ENCODE measurements at places on chromosomes 4 and X. TPM values are rescaled to one million over a fixed set of nuclear protein-coding genes. Genes with fewer than 3 reads are reported as not detected.

POLN gene
- total RNA-seq = 6.9 TPM

HPGD gene
- total RNA-seq = 26.7 TPM

XPNPEP2 gene
- total RNA-seq = 0.96 TPM

EFHC2 gene
- 8.9 TPM for total RNA-seq

DNA sequence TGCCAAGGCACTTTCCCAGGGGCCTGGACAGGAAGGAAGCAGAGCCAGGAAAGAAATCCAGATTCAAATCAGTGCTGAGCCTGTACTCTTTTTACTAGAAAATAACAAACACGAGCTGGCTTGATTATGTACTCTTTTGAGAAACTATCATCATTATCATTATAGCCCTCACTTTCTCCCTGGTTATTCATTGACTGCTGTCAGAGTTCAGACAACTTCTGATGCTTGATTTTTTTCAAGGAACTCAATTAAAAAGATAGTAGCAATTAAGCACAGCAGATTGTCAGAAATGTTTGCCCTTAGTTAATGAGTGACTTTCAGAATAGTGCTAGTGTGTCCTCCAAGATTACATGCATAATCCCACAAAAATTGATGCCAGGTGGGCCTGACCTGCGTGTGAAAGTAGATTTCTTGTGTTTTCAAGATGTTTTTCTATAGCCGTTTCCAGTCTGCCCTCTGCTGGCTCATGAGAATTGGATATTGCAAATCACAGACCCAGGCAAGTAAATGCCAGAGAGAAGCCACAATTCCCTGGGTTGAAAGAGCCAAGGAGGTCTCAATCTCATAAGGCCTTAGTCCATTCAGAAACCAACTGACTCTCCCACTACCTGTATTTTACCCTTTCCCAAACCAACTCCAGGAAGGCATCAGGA, 14.3 kb upstream of the PNPLA4 start:
- peak; percentile 10 for DNase-seq

DNA sequence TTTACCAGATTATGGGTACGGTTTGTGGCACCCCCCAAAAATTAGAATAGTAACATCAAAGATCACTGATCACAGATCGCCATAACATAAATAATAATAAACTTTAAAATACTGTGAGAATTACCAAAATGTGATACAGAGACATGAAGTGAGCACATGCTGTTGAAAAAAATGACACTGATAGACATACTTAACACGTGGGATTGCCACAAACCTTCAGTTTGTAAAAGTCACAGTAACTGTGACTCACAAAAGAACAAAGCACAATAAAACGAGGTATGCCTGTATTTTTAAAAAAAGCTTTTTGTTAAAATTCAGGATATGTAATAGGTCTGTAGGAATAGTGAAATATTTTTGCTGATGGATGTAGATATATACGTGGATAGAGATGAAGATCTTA, 93.4 kb downstream of the TET2 start:
- no peak for DNase-seq

- peak; percentile 80 for DNase-seq
Observed at GRCh38 chr4:139416073-139416673, 37.7 kb upstream of the RAB33B start.

- no peak for DNase-seq
Observed at GRCh38 chrX:45596188-45596808, 395.6 kb upstream of the DIPK2B start.

DNA sequence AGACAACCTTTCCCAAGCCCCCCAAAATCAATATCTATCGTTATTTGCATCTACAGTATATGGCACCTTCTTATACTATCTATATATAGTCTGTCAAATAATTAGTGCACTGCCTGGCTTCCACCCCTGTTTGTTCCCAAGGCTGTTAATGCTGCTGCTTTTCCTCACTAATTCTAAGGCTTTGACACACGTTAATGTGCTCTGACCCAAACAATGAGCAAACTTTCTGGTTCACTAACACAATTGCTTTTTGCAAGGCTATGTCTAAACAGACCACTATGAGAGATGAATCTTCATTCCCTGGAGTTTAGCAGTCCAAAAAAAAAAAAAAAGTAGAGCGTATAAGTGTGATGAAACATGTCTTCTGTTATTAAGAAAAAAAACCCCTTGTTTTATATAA, 360.9 kb upstream of the AGA start:
- no peak for DNase-seq

DNA sequence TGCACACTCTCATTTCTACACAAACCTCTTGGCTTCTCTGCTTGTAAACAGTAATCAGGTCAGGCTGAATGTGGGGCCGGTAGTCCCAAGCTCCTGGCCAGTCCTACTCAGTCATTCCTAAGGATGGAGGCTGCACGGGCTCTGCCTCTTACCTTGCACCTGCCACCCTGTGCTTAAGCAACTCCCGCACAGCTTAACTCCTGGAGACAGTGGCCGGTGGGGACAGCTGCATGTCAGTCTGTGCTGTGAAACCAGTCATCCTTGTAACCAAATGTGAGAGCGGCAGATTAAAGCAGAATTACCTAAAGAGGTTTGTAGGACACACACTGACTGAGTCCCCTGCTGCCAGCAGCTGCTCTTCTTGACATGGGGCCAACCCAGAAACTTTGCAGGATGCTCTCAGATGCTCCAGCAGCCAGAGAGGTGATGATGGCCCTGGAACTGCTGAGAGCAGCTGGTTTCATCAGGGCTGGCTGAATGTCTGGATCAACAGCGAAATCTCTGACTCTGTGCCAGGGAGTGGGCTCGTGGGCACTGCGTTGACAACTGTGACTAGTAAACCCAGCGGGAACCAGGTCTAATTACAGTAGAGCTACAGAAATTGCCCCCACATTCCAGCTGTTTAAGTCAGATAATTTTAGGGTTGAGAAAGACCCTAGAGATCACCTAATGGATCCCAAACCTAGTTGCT, 123.7 kb downstream of the ANAPC4 start:
- DNase-seq = no peak

- no peak for DNase-seq
Observed at GRCh38 chr4:102612210-102612609, 111.1 kb downstream of the NFKB1 start.

DNA sequence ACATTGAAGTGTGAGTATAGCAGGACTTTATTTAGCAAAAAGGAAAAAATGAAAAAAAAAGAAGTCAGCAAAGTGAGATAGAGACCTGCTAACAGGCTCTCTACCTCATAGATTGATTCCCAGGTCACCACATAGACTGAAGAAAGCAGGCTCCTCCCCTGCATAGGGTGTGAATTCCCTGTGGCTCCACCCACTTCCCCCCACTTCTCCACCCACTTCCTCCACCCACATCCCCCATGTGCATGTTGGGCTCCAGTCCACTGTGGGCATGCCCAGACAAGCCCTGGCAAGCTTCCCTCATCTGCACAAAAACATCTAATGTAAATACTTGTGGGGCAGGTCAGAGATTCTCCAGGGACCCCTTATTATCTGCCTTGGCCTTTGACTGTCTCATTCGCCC, 97.8 kb downstream of the TMEM47 start:
- DNase-seq = no peak

GRCh38 chr4:115278830-115279229, 165.4 kb upstream of the NDST4 start:
- DNase-seq = no peak
